ENCODE measurements at places on chromosomes 12 and 14.
A peak's percentile ranks its signal among the peaks of the same experiment; 100 is the strongest.

- DNase-seq: no peak
Measured at GRCh38 chr12:96073346-96074330, 38.3 kb upstream of the LTA4H start.

GRCh38 chr14:96916751-96917150 lies 119.6 kb downstream of the VRK1 start:
- no peak for DNase-seq

DNA sequence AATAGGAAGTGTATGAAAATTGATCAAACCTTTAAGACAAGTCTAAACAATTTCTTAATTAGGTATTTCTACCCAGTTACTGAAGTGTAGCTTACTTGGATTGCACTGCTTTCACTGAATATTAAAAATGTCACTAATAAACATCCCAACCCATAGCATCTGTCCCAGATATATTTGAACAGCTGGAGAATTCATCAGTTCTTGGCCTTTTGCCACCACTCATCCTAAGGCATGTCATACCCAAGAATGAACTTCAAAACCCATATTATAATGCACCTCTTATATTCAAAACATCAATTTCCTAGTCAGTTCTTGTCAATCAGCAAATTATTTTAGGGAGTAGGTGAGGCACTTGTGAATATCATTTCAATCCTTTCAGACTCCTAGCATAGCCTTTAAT lies 392.3 kb downstream of the PAWR start:
- no peak for DNase-seq

GRCh38 chr14:92830902-92831301 lies 36.8 kb downstream of the GOLGA5 start:
- DNase-seq: no peak

DNA sequence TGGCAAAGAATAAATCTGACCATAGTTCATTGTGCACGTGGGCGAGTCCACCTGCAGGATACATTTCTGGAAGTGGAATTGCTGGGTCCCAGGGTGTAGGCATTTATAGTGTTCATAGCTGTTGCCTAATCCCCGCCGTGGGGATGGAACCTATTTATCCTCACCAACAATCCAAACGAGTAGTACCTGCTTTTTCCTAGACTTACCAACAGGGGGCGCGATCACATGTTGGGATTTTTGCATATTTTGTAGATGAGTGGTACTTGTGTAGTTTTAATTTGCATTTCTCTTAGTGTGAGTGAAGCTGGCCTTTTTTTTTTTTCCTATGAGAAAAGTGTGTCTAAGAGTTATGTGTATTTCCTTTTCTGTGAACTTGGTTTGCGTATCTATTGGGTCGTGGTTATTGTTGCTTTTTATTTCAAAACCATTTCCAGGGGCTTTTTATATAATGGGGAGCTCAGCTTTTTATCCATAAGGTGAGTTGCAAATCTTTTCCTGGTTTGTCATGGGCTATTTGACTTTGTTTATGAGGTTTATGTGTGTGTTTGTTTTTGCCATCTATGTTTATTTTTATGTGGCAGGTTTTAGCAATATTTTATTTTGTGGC lies 67.2 kb downstream of the CCDC92 start:
- peak; percentile 22 for DNase-seq

Measured in stimulated activated CD8-positive, alpha-beta memory T cell treated with anti-CD3 and anti-CD28 coated beads, Interleukin-12 subunit alpha, Interleukin-12 subunit beta, amount 100 ng/mL, for 4 hours (primary cell).